ENCODE measurements at places on chromosomes 6 and 20.

DNA sequence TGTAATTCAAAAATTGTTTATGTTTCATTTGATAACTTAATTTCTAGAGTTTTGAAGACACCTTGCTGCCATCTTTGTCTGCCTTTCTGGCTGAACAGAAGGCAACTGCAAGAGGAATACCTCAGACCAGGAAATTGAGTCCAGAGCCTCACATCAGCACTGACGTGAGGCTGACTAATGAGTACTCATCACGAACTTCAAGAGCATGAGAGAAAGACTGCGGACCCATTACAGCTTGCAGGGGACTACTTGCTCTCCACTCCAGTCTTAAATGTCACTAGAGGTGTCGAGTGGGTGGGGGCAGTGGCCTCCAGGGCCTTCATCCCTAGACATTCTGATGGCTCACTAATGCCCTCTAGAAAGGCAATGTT is 109.5 kb upstream of the SSTR4 start:
- DNase-seq, result no peak

GRCh38 chr20:53660078-53660909 is 66.7 kb upstream of the ZNF217 start:
- no peak for DNase-seq

DNA sequence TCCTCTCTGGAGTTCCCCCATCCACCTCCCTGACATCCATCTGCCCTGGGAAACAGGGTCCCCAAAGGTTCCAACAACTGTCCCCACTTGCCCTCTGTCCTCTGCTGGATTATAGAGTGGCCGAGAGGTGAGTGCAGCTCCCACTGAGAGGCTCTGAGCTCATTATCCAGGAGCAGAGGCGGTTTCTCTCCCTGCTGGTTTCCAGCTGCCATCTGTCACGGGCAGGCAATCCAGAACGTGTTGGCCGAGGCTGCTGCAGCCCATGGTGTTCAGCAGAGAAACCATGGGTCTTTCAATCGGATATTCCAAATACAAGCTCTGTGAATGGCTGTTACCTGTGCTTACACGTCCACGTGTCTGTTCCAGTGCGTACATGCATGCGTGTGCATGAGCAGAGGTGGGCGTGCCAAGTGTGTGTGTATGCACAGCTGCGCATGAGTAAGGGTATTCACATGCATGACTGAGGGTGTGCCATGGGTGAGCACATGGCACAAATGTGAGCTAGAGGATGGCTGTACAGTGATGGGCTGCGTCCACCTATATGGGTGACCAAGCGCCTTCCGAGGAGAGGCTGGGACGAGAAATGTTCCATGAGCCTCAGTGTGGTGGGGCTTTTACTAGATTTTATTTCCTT is 183.7 kb upstream of the PMEPA1 start:
- no peak for DNase-seq

- DNase-seq, result no peak
These were observed 114.0 kb downstream of the PDSS2 start for GRCh38 chr6:107345393-107345792.

GRCh38 chr6:5541751-5542432 is 280.6 kb downstream of the FARS2 start:
- no peak for DNase-seq

Measured in stimulated activated CD4-positive, alpha-beta T cell treated with anti-CD3 and anti-CD28 coated beads, Interleukin-1b, Interleukin-23, amount 100 ng/mL, for 1 hour (primary cell).